Upper lobe of left lung (tissue), 6 donors: ENCODE measurements at places on chromosomes 4 and X. TPM values are rescaled to one million over a fixed set of nuclear protein-coding genes. Genes with fewer than 3 reads are reported as not detected.

The NOX1 gene
- total RNA-seq: not detected

The ANOS1 gene
- 46.5 TPM for total RNA-seq

DNA sequence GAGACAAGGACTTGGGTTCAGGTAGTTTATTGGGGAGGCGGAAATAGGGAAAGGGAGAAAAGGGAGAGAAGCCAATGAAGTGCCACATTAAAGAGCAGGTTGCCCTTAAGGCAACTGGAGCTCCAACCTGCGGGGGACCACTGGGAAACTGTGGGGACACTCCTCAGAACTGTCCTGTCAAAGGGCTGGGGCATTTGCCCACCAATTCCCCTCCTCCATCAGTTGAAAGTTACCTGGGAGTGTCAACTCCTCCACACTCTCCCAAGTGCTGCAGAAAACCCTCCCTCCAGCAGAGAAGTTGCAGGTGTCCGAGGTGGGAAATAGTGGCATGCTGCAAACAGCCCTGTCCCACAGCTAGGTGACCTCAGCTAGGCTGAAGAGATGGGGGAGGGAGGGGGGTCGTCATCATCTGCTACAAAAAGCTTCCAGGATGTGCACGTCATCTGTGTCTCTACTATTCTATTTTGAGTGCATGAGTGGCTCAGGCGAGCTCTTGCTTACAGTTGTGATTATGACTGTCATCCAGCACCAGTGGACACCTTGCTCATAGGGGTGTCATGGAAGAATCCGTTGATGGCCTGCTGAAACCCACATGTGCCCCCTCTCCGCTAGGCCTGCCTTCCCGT, 41.5 kb upstream of the XPNPEP2 start:
- no peak overlapping the region for H3K27ac ChIP-seq
- no peak overlapping the region for H3K4me3 ChIP-seq
- H3K36me3 ChIP-seq: no peaks in the 10 kb centered on the region
- no peaks in the 10 kb centered on the region for H3K27me3 ChIP-seq

The MGAT4D gene
- total RNA-seq: not detected

The CT45A1 gene
- total RNA-seq: not detected

GRCh38 chr4:137601934-137602333, 69.6 kb upstream of the PCDH18 start:
- H3K4me3 ChIP-seq: no peak overlapping the region
- DNase-seq: no peak
- H3K4me1 ChIP-seq: no peaks in the 10 kb centered on the region
- no peaks in the 10 kb centered on the region for H3K27me3 ChIP-seq
- no peaks in the 10 kb centered on the region for H3K36me3 ChIP-seq

The UTP14A gene
- total RNA-seq: 9.5 TPM

DNA sequence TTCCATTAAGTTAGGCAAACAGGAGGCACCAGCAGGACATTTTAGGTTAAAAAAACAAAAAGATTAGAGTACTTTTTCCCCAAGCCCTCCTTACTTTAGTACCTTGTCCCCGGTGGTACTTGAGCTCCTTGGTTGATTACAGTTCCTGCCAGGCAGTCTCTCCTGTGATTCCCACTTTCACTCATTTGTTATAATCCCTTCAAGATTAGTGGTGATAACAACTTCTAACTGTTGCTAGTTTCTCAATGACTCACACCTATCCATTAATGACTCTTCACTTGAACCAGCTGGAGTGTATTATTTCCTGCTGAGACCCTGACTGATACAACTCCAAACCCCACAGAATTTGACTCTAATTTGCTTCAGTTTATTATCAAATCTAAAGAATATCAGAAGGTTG, 765.0 kb upstream of the DIAPH2 start:
- no peaks in the 10 kb centered on the region for H3K27me3 ChIP-seq
- H3K27ac ChIP-seq: no peak overlapping the region
- no peak overlapping the region for H3K4me3 ChIP-seq
- no peak for DNase-seq
- no peaks in the 10 kb centered on the region for H3K4me1 ChIP-seq
- no peaks in the 10 kb centered on the region for H3K36me3 ChIP-seq

GRCh38 chr4:154361450-154361849, 130.1 kb downstream of the DCHS2 start:
- no peak overlapping the region for H3K4me3 ChIP-seq
- no peaks in the 10 kb centered on the region for H3K27me3 ChIP-seq
- no peak overlapping the region for H3K27ac ChIP-seq

DNA sequence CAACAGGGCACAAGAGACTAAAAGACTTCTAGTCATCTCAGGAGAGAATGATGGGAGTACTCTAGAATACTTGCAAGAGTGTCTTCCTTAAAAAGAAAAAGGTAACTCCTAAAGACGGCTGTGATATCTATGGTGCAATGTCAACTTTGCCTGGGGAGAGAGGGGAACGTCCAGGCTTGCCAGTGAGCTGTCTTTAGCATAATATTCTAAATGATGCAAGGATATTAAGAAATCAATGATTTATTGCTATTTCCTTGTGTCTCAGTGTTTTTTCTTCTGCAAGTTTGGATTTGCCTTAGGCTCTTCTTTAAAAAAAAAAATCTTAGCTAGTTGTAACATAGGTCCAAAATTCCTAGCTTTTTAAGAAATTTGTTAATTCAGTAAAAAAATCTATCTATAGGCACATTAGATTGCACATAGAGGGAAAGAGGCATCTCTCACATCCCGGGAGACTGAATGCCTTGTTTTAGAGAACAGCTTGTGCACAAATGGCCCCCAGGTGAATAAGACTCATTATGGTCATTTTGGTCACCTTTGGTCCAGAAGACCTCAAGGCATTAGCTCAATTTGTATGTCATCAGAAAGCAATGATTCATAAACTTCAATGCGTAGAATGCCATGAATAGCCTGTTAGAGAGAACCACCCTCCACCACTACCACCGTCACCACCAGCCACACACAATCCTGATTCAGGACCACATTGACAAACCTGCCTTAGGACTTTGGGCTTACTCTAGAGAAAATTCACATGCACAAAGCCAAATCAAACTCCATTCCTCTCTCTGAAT, 104.1 kb downstream of the PALLD start:
- DNase-seq: no peak
- H3K36me3 ChIP-seq: no peaks in the 10 kb centered on the region
- H3K4me1 ChIP-seq: no peaks in the 10 kb centered on the region

The MAGEA9B gene
- total RNA-seq: not detected

DNA sequence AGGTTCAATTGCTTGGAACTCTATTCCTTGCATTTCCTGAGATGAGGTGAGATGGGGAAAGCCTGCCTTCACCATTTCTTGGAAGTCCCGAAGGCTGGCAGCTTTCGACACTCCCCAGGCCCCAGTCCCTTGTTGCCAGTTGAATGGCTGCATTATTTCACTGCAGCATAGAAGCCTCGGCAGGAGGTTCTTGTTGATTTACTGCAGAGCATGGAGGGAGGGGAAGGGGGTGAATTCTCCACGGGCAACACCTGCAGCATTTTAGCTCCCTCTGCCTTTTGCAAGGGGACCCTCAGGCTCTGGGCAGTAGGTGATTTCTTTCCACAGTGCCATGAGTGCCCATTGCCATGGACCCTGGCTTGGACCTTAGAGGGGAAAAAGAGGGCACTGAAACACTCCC, 10.7 kb upstream of the BCLAF3 start:
- H3K4me3 ChIP-seq: no peak overlapping the region
- DNase-seq: no peak
- H3K27me3 ChIP-seq: no peaks in the 10 kb centered on the region
- no peaks in the 10 kb centered on the region for H3K36me3 ChIP-seq
- H3K4me1 ChIP-seq: no peaks in the 10 kb centered on the region
- no peak overlapping the region for H3K27ac ChIP-seq

The MAEA gene
- 75.6 TPM for total RNA-seq

The GPR82 gene
- 0.30 TPM for total RNA-seq

- peaks cover 13% of the 10 kb centered on the region for H3K4me1 ChIP-seq
- no peaks in the 10 kb centered on the region for H3K36me3 ChIP-seq
- H3K4me3 ChIP-seq: peak overlapping the region; percentile 58
- DNase-seq: no peak
- no peaks in the 10 kb centered on the region for H3K27me3 ChIP-seq
- peak overlapping the region; percentile 75 for H3K27ac ChIP-seq
Observed at GRCh38 chr4:165379678-165380064, 863 bp downstream of the CPE start.
